HCT116 (cell line): ENCODE measurements at places on chromosomes 5 and 9.

- peak; percentile 21 for DNase-seq
Observed at GRCh38 chr9:74804018-74804385, 83.7 kb downstream of the TRPM6 start.

DNA sequence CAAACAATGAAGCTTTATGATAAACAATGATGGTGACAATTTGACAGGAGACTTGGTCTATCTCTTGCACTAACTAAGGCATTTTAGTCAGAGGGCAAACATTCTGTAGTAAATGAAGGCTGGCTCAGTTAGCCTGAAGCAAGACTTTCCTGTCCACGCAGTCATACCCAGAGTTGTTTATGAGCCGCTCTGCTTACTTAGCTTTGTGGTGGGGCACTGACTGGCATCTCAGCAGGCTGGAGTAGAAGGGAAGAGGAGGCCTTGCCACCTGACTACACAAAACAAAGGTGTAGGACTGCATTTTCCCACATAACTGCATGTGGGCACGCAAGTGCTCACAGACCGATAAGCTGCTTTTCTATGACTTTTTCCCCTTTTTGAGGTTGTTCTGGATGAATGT, 133.7 kb upstream of the EPB41L4A start:
- DNase-seq = no peak

DNA sequence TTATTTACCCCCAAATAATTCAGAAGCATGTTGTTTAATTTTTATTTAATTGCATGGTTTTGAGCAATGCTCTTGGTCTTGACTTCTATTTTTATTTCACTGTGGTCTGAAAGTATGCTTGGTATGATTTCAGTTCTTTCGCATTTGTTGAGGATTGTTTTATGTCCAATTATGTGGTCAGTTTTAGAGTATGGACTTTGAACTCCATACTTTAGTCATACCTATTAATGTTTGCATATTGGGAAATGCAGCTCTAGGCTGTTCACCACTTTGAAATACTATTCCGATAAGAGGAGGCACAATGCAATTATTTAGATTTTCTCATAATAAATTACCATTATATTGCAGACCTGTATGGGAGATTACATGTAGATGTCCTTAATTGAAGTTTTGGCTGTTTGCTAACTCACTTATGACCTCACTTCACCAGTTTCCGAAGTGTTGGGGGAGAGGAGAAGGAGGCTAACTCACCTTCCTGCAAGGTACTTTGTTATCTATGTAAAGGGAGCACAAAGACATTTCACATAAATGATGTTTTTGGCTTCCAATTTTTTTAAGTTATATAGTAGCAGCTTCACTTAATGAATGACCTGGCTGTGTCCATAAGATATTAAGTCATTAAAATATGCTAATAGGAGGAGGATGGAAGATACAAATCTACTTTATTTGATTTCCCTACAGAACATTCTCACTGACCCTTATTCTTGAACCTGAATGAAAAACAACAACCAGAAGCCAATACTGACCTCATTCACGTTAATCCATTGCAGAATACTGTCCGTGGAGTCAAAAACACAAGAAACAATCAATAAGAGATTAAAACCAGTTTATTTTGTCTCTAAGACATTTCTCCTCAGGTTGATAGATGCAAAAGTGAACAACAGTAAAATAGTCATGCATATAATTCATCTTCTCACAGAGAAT, 970.3 kb upstream of the ARRDC3 start:
- DNase-seq = no peak

DNA sequence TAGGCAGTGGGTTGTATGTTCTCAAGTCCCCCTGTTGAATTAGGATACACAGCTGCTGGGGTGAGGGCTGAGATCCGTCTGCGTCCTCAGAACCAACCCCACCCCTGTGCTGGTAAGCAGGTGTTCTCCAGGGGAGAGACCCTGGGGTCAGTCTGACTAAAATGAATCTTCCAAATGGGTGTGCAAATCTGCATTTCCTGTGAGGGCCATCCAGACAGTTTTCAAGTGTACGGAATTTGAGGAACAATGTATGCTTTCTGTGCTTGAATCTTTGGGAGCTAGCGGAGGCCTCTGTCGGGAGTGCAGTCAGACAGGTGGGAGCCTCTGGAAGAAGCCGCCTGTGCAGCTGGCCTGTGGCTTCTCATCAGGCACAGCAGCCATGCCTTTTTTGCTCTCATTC, 122.9 kb downstream of the MACROH2A1 start:
- no peak for DNase-seq

DNA sequence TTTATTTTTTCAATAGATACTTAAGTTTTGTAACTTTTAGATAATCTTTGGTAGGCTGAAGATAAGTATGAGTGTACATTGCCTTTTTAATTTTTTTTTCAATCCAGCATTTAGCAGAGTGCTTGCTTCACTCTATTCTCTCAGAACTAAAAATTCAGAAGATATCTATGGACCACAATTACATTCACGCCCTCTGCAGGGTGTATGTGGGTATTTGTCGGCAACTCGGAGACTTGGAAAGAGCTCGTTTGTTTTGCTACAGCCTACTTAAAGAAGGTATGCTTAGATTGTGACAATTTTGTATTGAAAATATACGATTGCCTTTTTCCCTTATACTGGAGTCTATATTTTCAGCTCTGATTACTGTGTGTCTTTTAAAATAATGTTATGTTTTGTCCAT, 43.8 kb downstream of the ICE1 start:
- DNase-seq = no peak

DNA sequence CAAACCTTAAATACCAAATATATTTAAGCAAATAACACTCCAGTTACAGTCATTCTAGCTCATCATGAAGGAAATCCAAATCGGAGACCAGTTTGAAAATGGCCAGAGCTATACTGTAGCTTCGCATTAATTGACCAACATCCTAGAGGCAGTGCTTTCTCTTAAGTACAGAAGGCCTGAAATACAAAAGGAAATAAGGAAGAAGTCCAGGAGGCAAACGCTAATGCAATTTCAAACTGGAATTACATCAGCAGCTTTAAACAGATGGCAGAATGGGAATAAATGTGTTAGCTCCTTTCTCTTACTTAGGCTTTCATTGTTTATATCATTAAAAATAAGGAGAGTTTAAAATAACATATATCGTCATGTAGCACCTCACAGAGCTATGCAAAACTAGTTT, 197.0 kb downstream of the SEC61B start:
- DNase-seq = no peak

GRCh38 chr5:72070529-72070928, 36.7 kb upstream of the MAP1B start:
- no peak for DNase-seq

- DNase-seq = no peak
Observed at GRCh38 chr9:77194423-77194822, 17.1 kb downstream of the VPS13A start.

DNA sequence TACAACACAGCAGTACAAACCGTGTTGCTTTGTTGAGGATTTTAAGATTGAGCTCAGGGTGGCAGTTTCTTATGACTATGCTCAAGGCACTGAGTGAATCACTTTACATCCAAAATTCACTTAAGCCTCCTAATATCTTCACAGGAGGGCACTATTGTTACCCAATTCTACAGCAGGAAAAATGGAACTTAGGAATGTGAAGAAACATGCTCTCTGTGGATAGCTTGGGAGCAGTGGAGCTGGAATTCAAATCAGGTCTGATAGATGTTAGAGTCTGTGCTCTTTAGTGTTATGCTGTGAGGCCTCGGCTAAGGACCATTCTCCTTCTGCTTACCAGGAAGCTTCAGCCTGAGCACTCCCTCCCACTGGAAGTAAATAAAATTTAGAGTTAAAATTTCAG, 18.7 kb upstream of the HMHB1 start:
- no peak for DNase-seq

DNA sequence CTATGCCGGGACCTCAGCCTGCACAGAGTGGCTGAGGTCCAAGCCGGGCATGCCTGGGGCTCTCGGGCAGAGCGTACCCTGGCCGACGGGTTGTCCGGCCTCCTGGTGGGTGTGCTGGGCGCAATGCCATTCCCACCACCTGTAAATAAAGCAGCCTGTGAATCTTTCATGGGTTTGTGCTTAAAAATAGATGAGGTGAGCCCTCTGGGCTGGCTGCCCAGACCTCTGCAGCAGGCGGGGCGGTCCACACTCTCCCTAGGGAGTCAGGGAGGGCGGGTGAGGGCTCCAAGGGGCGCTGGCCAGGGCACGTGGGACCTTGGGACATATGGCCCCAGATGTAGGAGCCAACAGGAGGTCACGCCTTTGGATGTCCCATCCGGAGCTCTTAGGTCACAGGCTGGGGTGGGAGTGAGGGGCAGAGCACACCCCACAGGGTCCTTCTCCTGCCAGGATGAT, 3.6 kb upstream of the AGPAT2 start:
- DNase-seq = no peak

DNA sequence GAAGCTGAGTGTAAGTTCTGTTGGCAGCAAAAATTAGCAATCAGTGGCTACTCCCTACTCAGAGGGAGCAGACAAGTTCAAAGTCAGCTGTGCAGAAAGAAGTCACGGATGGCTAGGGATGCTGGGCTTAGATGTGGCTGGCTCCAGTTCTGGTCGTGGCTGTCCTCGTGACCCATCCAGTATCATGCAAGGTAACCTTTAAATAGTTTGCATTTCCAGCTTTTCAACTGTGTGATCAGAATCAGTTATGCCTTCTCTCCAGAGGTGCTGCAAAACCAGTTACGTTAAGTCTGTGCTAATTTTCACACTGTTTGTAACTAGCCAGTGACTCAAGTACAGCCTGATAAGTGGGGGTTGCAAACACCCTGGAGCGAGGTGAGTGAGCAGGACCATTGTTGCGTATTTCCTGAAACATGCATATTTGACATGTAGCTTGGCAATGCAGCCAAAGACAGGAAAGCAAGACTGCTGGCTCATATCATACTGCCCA, 302.4 kb downstream of the ATPSCKMT start:
- DNase-seq = no peak

DNA sequence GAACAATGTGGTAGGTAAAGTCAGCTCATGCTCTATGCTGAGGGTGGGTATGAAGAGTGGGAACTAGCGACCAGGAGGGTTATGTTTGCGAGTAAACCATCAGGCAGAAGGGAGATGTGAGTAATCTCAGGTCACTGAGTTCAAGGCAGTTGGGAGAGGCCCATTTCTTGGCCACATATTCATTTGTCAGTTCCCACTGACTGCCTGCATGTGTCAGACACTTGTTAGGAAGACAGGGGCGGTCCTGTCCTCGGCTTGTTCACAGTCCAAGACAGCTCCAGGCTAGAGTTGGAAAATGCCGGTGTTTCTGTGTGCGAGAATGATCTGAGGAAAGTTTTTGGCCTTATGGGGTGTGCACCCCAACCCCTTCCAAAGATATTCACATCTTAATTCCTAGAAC, 48.6 kb upstream of the GDNF start:
- DNase-seq = no peak

DNA sequence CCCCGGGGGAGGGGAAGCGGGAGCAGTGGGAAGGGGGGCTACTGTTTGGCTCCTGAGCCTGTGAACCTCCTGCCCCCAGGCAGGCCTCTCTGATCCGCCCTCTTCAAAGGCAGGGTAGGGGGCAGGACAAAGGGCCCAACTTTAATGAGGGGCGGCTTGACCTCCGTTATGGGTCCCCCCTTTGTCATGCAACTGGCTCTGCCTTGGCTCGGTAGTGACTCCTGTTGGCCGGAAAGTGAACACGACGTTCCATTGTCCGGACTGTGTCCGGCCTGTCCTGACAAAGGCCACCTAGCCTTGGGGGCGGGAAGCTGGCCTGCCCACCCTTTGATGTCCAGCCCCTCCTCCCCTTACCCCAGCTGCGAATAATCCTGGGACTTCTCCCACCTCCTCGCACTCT, 1.3 kb downstream of the CDX1 start:
- DNase-seq = no peak

GRCh38 chr5:178057839-178058238, 55.5 kb upstream of the N4BP3 start:
- DNase-seq = no peak

DNA sequence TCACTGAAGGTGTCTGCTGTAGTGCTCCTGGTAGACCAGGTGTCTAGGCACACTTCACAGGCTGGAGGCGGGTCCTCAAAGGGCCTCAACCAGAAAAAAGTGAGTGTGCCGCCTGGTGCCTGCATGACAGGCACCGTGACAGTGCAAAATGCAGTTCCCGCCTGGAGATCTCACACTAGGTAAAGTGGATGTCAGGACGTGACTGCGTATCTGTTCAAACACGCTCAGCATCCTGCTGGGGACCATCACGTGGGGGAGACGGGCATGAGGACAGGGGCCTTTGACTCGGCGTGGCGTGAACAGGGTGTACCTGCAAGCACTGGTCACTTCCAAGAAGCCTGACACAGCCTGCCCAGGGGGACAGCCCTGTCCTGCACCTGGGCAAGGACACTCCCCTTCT, 32.3 kb upstream of the NTNG2 start:
- no peak for DNase-seq

DNA sequence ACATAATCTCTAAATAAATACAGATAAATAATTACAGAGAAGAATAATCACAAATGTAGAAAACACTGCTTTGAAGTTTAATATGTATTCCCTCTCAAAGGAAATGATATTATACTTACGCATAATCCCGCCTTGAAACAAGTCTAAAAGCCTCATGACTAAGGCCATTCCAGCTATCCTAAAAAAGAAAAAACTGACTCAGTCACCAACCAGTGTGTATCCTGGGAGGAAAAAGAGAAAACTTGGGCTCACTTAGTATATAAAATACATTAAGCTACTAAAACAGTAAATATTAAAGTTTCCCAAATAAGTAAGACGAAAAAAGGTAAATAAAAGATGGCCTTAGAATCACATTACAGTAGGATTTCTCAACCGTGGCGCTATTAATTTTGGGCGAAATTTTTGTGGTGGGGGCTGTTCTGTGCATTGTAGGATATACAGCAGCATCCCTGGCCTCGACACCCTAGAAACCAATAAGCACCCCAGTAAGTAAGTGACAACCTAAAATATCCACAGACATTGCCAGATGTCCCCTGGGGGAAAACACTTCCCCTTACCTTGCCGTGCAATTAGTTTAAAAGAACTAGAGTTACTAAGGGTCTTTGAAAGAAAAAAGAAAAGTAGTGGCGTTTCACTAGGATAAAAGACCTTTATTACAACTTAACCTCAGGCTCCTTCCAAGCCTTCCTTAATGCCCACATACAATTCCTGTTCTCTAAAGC, 1.1 kb downstream of the HSPA9 start:
- DNase-seq = no peak

- DNase-seq = no peak
Observed at GRCh38 chr5:94698197-94698596, 79.7 kb downstream of the SLF1 start.

GRCh38 chr9:137666955-137667670, 48.3 kb downstream of the EHMT1 start:
- no peak for DNase-seq

- no peak for DNase-seq
Observed at GRCh38 chr9:135680056-135680455, 16.9 kb downstream of the LCN9 start.

DNA sequence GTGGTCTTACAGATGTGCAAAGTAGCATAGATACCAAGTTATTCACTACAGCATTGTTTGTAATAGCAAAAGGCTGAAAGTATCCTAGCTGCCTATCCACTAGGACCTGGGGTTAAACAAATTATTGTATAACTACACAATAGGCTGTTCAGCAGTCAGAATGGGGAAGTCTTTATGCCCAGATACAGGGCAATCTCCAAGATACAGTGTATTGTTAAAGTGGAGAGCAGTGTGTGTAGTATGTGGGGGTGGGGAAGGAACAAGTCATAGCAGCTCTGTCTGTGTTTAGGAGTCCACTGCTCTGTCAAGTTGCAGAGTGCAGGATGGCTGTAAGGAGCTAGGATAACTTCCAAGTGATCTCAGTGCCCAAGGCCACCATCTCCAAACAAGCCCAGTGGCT, 5.5 kb downstream of the PCYOX1L start:
- no peak for DNase-seq
